ENCODE measurements at places on chromosomes 12 and 14.

DNA sequence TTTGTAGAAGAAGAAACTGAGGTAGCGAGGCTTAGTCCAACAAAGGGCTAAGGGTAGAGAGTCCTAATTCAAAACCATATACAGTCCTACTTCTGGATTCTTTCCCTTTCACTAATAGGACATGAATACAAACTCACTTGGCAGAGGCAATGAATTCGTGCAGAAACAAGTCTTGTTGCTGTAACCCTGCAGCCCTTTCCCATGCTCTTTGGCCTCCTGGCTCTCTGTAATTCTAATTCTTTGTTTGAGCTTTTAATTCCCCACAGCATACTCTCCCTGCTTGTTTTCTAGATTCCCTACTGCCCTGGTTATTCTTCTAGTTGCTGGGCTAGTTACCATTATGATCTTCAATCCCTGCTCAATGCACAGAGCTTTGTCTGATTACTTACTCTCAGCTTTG, 381.4 kb downstream of the ETNK1 start:
- DNase-seq: no peak

DNA sequence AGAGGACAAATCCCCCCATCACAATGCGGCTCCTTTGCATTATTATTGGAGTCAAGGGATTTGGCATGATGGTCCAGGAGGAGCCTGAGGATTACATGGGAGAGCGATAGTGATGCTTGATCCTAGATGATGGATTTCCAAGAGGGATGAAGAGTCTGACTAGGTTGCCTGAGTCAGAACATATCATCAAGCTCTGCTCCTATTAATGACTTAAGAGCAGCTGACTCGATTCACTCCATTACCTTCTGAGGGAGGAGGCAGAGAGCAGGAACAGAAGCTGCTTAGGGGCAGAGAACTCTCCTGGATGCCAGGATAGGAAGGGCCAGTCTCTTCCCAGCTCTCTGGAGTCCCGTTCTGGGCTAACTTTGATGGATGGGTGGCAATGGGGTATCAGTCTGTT, 54.0 kb upstream of the CISTR start:
- DNase-seq: no peak

DNA sequence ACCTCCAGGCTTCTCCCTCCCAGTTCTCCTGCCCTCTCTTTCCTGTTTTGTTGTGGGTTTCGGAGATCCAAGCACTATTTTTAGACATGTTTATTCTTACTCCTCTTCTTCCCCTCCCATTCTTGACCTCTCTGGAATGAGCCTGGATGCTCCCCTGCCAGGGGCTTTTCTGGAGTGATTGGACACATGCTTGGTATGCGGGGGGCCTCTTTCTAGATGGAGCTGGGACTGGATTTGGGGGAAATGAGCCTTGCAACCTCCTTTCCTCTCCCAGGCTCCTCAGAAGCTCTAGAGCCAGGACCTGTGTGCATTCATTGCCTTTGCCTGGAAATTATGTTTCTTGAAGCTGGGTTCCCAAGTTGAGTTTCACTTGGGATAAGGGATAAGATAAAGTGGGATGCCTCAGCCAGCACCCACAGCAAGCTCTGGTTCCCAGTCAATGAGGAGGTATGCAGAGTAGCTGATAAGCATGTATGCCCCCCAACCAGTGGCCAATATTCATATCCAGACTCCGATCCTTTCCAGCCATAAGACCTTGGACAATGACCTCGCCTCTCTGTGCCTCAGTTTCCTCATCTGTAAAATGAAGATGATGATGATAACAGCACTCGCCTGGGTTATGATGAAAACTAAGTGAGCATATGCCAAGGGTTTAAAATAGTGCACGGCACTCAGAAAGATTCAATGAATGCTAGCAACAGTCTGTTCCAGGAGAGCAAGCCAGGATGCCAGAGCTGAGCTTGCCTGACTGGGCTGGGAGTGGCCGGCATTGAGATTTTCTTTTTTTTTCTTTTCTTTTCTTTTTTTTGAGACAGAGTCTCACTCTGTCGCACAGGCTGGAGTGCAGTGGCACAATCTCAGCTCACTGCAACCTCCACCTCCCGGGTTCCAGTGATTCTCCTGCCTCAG, 97.8 kb downstream of the SCARB1 start:
- no peak for DNase-seq

- DNase-seq: no peak
These were observed 22.9 kb downstream of the KIF21A start for GRCh38 chr12:39420043-39420442.

DNA sequence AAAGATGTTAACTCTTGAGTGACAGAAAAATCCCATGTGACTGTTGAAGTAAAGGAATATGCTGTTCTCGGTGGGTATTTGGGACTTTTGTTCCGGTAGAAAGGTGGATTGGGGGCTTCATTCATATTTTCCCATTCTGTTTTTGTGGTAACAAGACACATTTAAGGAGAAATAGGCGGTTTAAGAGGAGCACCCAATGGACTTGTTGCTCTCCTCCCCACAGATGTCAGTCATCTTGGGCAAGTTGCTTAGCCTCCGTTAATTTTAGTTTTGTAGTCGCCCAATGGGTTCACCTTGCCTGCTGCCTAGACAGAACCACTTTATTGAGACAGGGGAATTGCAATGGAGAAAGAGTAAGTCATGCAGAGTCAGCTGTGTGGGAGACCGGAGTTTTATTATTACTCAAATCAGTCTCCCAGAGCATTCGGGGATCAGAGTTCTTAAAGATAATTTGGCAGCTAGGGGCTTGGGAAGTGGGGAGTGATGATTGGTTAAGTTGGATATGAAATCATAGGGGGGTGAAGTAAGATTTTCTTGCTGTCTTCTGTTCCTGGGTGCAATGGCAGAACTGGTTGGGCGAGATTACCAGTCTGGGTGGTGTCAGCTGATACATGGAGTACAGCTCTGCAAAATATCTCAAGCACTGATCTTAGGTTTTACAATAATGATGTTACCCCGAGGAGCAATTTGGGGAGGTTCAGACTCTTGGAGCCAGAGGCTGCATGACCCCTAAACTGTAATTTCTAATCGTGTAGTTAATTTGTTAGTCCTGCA, 50.3 kb downstream of the SLC38A1 start:
- no peak for DNase-seq

DNA sequence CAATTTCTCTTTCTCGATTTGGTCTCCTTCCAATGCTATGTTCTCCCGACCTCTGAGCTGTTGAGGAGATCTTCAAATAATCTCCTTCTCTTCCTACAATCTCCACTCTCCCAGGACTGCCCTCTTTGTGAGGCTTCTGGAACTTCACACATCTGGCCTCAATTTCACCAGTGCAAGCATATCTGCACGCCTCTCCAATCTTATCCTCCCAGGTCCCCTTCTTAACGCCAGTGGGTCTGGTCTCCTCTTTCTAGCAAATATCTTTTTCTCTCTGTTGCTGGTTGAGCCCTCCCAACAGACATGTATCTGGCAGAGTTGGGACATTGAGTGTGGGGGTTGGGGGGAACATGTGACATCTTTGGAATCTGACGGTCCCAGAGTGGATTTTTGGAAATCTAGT, 17.9 kb downstream of the RTL1 start:
- no peak for DNase-seq

GRCh38 chr12:57010627-57011247, 4.4 kb upstream of the ZBTB39 start:
- no peak for DNase-seq

- no peak for DNase-seq
These were observed 35.0 kb downstream of the EPS8 start for GRCh38 chr12:15754233-15754632.

DNA sequence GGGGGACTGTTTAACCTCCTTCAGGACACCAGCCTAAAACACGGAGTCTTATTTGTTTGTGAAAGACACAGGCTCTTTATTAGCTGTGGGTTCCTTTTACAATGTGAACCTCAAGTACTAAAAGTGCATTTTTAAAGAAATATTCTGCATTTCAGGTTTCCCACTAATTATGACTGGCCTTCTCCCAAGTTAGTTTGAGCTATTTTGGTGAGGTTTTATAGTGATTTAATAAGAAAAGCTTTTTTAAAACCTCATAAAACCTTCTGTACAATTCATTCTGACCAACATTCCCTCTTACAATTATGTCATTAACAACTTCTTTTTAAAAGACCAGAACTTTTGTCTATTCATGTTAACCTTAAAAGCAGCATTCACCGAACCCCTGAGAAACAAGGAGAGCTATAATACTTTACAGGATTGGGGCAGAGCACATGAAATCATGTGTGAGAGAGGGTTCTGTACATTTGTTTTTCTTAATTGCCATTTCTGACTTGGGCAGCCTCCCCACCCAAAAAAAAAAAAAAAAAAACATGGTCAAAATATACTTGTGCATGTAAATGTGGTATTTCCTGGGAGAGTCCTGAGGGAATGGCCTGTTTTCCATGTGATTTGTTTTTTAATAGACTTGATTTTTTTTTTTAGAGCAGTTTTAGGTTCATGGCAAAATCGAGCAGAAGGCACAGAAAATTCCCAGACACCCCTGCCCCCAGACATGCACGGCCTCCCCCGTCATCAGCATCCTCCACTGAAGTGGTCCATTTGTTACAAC, 169.5 kb downstream of the CHST11 start:
- no peak for DNase-seq

GRCh38 chr12:101053203-101053602, 156.8 kb downstream of the SLC5A8 start:
- no peak for DNase-seq

GRCh38 chr14:21037156-21037555, 2.5 kb upstream of the RNASE13 start:
- DNase-seq: no peak

DNA sequence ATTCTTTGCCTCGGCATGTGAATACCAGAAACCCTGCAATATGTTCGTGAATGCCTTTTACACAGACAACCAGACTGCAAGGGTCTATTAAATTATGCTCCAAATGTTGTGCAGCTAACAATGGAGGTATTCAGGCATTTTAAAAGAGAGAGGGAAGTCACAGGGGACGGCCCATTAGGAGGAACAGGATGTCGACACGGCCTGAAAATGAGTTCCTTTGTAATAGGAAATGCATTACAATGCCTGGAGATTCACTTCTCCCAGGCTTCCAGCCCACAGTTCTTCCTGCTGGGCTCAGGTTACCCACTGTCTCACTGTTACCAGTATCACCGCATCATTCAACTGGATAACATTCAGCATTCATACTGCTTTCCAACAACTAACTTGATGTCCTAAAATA, 2.5 kb downstream of the DUSP6 start:
- DNase-seq: no peak

GRCh38 chr12:28878629-28879028, 270.4 kb upstream of the FAR2 start:
- no peak for DNase-seq

GRCh38 chr12:70553391-70553859, 83.8 kb downstream of the PTPRB start:
- DNase-seq: no peak

- DNase-seq: no peak
These were observed 38.5 kb downstream of the IL31 start for GRCh38 chr12:122135437-122136031.
